AG20443 (cell line): ENCODE measurements at places on chromosomes 1 and 21.

DNA sequence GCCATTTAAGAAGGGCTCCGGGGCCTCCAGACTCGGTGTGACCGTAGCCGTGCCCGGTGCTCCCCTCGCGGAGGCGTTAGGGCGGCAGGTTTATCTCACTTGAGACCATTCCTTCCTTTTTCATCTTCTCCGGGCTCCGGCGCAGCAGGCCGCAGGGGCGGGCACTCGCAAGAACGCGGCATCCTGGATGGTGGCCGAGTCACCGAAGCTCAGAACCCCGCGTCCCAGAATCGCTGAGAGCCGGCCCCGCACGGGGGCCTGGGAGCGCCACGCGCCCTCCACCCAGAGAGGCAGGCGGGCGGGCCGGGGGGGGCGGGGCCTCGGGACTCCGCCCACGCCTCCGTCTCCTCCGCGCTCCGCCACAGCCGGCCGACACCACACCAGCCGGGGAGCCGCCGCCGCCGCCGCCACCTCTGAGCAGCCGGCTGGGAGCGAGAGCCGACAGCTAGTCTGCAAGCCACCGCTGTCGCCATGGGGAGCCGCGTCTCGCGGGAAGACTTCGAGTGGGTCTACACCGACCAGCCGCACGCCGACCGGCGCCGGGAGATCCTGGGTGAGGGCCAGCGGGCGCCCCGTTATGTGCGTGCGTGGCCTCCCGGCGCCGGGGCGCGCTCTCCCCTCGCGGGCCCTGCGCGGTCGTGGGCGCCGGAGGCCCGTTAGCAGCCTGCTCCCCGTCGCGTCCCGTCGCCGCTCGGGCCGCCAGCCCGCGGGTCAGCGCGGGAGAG is at the start of gene DEGS1:
Gene DEGS1 (plus strand): TSS at position 375 of the 725 bp plus-strand sequence. CDS start 97 bp downstream, at position 472.
- peak; percentile 98 for DNase-seq

- no peak for DNase-seq
These were observed 42.3 kb upstream of the LAMC2 start for GRCh38 chr1:183143576-183144315.

DNA sequence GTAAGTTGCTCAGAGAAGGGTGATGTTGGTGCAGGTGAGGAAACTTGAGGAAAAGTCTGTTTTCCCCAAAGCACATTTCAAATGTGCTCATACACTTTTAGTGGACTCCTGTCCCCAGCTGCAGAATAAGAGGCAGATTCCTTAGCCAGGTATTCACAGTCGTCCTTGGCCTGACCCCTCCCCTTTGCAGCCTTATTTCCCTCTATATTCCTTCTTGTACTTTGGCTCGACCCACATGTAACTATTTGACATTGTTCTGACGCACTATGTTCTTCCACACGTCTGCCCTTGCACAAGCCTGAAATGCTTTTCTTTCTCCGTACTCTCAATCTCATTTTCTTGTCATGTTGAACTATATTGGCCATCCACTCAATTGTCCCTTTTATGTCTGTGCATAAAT is 498.4 kb upstream of the USP24 start:
- no peak for DNase-seq

DNA sequence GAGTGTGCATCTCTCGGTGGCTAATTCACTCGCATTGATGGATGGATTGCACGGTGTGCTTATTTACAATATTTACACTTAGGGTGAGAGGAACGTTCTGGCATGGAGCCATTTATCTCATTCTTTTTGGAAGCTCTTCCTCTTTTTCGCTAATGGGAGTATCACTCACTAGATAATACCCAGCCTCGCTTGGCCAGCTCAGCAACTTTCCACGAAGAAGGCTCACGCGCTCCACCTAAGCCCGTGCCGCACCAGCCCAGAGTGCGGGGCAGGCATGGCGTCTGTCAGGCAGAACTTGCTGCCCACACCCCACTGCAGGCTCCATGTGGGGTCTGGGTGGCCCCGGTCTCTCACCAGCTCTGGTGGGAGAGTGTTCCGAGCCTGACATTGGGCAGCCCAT is 484.9 kb downstream of the NPHP4 start:
- no peak for DNase-seq

GRCh38 chr1:74689621-74690363 is 16.2 kb upstream of the ERICH3 start:
- peak; percentile 37 for DNase-seq

GRCh38 chr1:37017720-37018119 is 16.6 kb downstream of the GRIK3 start:
- DNase-seq, result no peak

DNA sequence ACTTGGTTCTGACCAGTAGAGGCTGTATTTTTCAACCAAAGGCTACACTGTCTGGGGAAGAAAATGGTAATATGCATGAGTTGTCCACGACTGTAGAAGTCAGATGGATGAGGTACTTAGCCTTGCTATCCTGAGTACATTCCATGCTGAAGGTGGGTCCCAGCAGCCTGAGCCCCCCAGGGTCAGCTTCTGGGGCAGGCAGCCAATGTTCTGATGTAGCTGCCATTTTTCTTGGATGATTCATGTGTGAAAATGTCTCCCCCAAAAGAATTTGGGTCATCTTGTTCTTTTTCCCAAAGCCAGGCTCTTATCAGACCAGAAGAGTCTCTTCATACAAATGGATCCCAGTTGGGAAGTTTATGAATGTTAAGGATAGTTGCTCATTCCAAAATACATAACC is 172.2 kb upstream of the UBE2U start:
- DNase-seq, result no peak

DNA sequence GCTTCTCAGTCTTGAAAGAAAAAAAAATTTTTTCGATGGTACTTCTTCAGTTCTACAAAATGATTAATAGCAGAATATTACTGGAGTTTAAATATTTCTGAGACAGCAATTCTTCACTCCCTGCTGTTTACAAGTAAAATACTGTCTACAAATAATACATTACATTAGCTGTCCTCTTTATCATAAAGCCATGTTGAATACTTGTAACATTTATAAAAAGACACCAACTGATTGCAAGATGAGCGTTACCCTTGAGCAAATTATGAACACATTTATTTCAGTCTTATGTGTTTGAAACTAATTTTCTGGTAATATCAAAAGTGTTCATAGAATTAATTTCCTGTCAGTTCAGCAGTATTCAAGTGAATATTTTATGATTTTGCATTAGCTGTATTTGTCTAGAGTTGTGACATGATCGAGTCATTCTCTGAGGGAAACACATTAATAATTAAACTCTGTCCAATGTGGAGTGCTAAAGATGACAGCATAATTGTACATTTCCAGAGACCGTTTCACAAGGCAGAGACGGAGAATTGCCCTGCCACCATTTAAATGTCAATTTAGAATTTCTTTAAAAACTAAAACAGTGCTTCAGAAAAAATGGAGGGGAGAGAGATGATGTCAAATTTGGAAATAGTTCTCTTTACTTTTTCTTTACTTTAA is 1359.0 kb upstream of the ADGRL4 start:
- no peak for DNase-seq

- DNase-seq, result no peak
These were observed 385.5 kb downstream of the SIPA1L2 start for GRCh38 chr1:232244426-232244825.
